ENCODE measurements at places on chromosomes 13 and 19.

DNA sequence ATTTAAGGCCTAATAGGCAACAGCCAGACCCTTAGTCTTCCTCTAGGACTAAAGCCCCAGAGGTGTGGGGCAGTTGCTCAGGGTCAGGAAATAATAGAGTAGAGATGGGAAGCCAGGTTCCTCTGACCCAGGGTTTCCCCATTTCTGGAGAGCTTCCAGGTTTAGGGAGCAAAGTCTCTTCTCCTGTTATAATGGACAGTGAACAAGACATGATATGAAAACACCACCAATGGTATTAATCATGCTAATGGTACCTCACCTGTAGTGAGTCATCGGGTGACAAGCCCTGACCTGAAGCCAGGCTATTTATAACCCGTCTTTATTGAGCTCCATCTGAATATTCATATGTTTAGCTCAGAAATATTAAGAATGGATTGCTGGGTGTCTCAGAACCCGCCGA is 24.6 kb downstream of the BICRA start:
- DNase-seq, result no peak

DNA sequence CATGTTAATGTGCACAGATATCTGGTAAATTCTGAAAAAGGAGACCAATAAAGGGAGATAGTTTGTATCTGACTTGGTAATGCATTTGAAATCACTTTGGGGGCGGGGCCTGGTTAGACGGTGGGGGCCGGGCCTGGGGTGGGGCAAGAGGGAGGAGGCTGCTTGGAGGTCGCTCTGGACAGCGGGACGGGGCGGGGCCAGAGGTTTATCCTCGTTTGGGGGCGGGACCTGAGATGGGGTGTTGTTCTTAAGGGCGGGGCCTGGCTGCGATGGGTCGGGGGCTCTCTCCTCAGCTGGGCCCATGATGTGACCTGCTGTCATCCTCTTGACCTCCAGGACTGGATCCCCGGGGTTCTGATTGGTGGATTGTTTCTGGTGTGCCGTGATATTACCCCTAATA is 4.9 kb upstream of the ZNF808 start:
- DNase-seq, result no peak

GRCh38 chr13:19567820-19568534 is 6.6 kb upstream of the TPTE2 start:
- DNase-seq, result no peak

- no peak for DNase-seq
Measured at GRCh38 chr13:40187841-40188591, 478.4 kb downstream of the FOXO1 start.

- peak; percentile 51 for DNase-seq
Measured at GRCh38 chr19:52638601-52639000, 446 bp upstream of the ZNF83 start.

DNA sequence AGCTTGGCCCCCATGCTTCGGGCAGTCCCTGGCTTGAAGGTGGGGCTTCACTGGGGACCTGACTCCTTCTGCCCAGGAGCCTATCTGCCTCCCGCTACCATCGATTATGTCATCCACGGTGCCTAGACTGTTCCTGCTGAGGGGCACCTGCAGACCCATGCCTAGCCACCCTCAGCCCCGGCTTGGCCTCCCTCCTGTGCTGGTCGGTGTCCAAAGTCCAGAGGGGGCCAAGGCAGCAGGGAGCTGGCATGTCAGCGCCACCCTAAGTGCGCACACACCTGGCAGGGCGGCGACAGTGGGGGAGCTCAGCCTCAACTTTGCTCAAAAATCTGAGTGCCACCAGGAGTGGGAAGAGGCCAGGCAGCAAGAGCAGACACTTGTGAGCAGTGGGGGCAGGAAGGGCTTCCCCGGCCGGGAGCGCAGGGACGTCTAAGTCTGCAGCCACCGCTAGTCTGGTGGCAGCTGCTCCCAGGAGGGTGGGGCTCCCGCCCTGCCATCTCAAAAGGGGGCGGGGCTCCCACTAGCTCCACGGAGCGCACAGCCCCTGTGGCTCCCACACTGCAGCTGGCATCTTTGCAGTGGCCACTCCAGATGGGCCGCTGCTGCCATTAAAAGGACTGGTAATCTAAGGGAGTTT is 13.5 kb upstream of the URAD start:
- DNase-seq, result no peak

DNA sequence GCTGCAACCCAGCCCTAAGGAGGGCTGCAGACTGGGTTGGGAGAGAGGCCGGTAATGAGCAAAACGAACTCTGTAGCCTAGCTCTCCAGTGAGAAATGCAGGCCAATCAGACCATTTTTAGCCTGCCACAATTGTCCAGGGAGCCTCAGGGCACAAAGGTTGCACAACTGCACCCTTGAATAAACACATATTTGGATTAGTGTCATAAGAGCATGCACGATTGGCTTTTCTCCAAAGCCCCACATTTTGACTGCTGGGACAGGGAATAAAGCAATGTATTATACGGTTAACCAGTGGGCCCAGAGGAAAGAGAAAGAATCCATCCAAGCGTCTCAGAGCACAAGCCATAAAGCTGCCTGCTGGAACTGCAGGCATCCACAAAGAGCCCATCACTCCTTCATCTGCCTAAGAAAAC is 729.4 kb upstream of the SGCG start:
- DNase-seq, result no peak

DNA sequence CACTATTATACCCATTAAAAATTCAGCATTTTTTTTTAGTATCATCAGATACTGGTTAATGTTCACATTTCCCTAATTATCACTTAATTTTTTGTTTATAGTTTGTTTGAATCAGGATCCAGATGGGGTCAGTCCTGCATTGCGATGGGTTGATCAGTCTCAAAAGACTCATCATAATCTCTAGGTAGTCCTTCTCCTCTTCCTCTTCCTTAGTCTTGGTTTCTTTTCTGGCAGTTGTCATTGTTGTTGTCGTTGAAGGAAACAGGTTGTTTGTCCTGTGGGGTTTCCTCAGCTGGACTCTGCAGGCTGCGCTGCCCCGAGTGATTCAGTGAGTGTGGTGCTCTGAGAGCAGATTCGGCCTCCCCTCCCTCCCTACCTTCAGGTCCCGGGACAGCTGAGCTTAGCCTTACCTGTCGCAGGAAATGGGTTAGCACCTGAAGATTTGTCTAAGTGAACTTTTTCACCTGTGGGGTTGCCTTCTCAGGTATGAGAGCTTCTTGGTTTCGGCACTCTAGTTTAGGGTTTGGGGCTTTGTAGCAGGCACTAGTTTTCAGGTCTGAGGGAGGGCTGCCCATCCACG is 34.1 kb downstream of the NFIX start:
- no peak for DNase-seq

GRCh38 chr19:43820098-43820883 is 6.8 kb upstream of the ZNF283 start:
- peak; percentile 55 for DNase-seq

GRCh38 chr13:38872693-38873092 is 117.9 kb downstream of the STOML3 start:
- peak; percentile 14 for DNase-seq

DNA sequence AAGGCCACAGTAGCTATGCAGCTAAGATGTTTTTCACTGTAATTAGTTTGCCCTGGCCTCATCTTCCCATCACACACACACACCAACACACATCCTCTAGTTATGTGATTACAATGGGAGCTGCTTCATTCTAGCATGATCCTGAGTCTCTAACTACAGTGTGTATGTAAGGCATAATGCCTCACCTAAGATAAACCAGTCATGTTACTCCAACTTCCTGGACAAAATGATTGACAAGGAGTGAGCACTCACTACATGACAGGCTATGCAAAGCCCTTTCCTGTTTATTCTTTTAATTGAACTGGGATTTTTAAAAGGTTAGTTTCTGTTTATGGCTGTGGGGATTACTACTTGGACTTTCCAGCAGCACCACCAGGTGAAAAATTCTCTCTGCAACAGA is 400.8 kb upstream of the ATXN8OS start:
- no peak for DNase-seq

DNA sequence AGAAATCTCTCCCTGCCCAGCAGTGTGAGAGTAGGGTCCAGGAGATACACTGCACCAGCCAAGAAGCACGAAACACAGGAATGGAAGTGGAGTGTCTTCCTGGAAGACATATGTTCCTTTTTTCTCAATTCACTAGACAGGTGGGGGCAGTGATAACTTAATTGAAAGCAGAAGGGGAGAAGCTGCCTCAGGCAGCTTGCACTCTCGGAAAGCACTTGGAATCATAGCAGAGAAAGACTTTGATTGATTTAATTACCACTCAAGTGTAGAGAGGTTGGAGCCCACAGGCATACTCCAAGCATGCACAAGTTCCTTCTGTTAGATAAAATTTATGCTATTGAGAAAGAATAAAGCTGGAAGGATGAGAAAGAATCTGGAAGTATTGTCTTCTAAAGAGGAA is 249.4 kb downstream of the SLITRK6 start:
- DNase-seq, result no peak

DNA sequence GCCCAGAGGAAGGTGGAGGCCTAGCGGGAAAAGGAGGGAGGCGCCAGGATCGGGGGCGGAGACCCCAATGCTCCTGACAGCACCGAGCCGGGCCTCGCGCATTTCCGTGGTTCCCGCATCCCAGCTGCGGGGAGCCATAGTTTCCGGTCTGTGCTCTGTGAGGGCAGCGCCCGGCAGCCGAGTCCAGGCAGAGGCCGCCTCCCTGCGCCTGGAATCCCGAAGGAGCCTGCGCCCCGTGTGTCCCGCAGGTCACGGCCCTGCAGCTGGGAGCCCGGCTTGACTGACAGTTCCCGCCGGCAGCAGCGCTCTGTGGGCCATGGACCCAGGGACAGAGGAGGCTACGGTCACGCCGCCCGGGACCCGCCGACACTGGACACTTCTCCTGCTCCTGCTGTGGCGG is 74.6 kb upstream of the C13orf46 start:
- DNase-seq, result no peak

DNA sequence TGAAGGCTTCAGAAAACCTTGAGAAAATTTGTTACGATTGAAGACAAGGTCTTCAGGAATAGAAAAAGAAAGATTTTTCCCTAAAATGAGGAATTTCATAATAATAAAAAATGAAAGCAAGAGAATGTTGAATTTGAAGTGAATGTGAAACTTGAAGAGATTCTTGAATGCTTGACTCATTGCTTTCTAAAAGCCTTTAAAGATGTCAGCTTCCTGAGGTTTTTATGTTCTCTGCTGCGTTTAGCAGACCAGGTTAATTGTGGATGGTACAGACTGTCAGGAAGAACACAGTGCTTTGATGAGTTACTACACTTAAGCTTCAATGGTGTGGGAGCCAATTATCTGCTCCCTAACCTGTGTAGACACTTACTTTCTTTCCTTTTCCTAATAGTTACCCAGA is 96.3 kb upstream of the FNDC3A start:
- peak; percentile 15 for DNase-seq

DNA sequence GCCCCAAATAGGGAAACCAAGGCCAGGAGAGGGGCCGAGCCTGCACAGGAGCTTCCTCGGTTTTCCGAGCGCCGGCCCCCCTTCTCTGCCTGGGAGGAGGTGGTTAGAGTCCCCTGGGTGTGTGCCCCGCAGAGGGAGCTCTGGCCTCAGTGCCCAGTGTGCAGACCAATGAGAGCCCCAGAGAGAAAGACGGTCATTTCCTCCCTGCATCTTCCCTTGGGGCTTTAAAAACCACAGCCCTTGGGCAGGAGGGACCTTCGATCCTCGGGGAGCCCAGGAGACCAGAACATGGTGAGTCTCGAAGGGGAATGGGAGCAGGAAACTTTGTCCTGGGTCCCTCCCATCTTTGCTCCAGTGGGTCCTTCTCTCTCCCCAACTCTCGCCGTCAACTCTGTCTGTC is at the start of gene C5AR1:
C5AR1 (plus strand) TSS at position 254 of the 400 bp plus-strand sequence; CDS start at position 289, 35 bp downstream.
- DNase-seq, result no peak

DNA sequence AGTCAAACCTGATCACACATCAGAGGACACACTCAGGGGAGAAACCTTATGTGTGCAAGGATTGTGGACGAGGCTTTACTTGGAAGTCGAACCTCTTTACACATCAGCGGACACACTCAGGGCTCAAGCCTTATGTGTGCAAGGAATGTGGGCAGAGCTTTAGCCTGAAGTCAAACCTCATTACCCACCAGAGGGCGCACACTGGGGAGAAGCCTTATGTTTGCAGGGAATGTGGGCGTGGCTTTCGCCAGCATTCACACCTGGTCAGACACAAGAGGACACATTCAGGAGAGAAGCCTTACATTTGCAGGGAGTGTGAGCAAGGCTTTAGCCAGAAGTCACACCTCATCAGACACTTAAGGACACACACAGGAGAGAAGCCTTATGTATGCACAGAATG is 8.2 kb upstream of the ZNF527 start:
- DNase-seq, result peak; percentile 2

GRCh38 chr13:42638101-42638500 is 64.1 kb downstream of the TNFSF11 start:
- no peak for DNase-seq

GRCh38 chr13:111315347-111315995 is 5.0 kb upstream of the TEX29 start:
- no peak for DNase-seq

- DNase-seq, result no peak
Measured at GRCh38 chr19:3855320-3855719, 13.5 kb downstream of the ZFR2 start.

- no peak for DNase-seq
Measured at GRCh38 chr13:47211106-47211505, 314.3 kb upstream of the HTR2A start.

- no peak for DNase-seq
Measured at GRCh38 chr13:30440910-30441703, 18.8 kb downstream of the UBE2L5 start.

DNA sequence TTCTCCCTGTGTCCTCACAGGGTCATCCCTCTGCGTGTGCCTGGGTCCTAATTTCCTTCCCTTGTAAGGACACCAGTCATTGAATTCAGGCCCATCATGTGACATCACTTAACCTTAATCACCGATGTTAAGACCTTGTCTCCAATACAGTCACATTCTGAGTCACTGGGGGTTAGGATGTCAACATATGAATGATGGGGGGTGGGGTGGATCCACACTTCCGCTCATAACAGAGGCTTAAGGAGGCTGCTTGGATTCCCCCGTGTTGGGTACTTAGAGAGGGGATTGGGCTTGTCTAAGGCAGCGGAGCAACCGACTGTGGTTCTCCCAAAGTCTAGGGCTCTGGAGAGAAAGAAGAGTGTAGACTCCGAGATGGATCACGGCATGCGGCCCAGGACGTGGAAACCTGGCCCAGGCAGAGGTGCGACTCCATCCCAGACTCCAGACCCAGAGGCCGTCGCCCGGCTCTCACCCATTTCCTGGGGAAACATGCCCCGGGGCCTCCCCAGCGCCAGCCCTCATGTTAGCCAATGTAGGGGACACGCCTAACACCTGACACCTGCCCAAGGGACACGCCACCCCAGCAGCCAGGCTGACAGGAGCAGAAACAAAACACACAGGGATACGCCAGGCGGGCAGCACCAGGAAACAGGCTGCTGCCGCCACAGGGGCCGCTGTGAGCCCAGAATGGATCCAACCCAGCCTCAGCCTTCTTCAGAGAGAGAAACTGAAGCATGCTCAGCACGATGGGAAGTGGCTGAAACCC is 17.1 kb upstream of the IGLON5 start:
- DNase-seq, result no peak

All from adipocyte (in vitro differentiated cells).